ENCODE measurements at places on chromosomes 4 and X.

DNA sequence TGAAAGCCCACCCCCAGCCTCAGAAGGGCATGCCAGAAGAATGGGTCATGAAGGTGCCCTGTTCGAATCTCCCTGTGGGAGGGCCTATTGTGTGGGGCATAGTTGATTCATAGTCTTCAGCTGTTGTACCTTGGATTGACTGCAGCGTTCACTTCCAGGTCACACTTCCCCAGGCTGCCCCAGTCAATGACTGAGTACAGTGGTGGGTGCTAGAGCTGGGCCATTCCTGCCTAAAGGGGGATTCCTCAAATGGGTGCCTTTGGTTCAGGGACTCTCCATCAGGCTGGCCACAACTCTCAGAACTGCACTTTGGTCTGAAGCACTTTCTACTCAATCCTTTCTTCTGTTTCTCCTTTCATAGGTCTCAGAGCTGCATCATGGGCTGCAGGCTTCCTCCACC, 35.0 kb upstream of the RASGEF1B start:
- DNase-seq = no peak

DNA sequence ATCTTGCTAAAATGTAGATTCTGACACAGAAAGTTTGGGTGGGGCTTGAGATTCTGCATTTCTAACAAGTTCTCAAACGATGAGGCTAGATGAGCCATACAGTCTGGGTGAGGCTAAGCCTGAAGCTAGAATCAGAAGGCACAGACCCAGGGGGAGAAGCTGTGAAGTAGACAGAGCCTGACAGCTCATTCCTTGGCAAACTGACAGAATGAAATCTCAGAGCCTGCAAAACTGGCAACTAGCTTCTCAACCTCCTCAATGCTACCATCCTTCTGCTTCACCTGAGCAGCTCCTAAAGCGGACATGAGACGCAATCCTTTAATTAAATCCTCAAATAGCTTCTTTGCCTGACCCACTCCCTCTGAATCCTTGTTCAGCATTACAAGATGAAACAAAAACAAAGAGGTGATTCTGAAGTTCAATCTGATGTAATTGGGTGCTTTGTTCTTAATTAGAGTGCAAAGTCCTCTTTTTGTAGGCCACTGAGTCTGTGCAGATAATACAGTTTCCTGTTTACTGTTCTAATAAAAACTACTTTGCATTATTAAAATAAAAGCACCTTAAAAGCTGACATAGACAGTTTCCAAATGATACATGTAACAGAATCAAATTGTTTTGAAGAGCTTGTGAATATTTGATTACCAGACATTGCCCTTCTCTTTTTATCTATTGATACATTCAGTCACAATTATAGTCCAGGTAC, 71.0 kb upstream of the BMP2K start:
- peak; percentile 76 for DNase-seq

GRCh38 chr4:170526471-170526870, 436.7 kb upstream of the AADAT start:
- DNase-seq = no peak

DNA sequence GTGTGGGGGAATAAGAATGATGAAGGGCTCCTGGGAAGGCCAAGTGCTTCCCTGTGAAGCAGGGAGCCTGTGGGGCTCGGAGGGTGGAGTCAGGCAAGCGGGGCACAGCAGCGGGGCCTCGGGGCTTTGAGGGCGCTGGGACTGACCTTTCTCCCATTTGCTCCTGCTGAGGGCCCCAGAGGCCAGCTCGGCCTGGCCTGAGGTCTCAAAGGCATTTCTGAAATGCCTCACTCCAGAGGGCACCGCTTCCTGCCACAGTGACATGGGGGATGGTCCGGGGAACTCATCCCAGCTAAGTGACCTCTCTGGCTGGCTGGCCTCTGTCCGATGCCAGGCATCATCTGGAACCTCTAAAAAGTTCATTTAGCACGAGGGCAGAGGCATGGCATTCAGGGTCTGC, 98.8 kb upstream of the STX18 start:
- DNase-seq = no peak

GRCh38 chrX:152945021-152945979, 47.4 kb downstream of the ZNF185 start:
- DNase-seq = no peak

DNA sequence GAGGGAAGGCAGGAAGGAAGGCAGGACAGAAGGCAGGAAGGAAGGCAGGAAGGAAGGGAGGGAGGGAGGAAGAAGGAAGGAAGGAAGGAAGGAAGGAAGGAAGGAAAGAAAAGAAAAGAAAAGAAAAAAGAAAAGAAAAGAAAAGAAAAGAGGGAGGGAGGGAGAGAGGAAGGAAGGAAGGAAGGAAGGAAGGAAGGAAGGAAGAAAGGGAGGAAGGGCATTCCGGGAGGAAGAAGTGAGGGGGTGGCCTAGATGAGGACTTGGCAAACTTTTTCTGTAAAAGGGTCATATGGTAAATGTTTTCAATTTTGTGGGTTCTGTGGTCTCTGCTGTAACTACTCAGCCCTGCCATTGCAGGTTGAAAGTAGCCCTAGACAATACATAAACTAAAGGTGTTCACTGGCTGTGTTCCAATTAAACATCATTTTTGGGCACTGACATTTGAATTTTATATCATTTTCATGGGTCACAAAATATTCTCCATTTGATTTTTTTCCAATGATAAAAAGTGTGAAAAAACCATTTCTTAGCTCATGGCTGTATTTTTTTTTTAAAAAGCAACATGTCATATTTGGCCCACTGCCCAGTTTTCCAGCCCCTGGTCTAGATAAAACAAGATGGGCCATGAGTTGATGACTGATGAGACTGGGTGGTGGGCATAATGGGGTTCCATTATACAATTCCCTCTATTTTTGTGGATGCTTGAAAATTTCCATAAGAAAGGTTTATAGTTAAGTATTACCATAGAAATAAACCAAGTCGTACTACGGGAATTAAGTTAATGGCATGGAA, 3.1 kb downstream of the ZNF630 start:
- DNase-seq = no peak

DNA sequence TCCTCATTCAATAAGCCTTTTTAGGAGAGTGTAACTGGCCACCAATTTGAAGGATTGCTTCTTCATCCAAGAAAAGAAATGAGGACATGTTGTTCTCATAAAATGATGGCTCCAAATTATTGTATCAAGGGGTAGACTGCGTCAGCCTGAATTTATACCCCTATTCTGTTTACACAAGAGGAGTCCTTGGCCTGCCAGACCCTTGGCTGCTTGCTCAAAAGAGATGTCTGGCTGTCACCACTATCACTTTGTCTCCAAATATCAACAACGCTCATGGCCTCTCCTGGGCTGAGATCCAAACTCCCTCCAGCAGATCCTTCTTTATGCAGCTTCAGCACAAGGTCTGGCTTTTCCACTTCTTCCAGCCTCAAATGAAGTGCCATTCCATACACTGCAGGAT, 127.9 kb downstream of the OR13H1 start:
- DNase-seq = no peak

DNA sequence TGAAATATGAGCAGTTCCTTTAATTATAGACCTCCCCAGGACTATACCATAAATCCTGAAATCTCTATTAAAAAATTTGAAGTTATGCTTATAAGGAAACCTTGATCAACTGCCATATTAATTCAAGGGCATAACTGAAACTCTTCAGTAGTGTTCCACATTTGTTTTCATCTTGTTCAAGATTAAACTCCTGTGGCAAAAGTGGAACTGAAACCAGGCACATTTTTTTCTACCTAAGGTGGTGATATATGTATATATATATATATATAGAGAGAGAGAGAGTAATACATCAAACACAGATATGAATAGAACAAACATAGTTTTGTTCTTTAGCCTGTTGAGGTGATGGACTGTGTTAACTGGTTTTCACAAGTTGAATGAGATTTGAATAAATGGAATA, 287.9 kb downstream of the DACH2 start:
- no peak for DNase-seq

DNA sequence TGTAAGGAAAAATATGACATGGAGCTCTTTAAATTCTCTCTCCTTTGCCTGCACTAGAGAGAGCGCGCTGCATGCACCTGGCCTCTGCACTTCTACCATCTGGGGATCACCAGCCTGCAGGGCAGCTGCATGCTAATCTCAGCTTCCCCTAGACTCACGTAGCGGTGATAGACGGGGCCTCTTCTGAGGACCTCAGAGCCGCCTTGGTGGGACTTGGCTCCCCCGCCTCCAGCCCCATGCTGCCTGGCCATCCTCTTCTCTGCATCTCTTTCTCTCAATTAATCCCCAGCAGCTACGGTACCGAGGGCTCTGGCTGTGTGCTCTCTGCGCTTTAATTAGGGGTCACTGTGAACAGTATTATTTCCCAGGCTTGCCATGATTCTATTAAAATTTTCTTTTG, 52.8 kb upstream of the PSAPL1 start:
- no peak for DNase-seq

DNA sequence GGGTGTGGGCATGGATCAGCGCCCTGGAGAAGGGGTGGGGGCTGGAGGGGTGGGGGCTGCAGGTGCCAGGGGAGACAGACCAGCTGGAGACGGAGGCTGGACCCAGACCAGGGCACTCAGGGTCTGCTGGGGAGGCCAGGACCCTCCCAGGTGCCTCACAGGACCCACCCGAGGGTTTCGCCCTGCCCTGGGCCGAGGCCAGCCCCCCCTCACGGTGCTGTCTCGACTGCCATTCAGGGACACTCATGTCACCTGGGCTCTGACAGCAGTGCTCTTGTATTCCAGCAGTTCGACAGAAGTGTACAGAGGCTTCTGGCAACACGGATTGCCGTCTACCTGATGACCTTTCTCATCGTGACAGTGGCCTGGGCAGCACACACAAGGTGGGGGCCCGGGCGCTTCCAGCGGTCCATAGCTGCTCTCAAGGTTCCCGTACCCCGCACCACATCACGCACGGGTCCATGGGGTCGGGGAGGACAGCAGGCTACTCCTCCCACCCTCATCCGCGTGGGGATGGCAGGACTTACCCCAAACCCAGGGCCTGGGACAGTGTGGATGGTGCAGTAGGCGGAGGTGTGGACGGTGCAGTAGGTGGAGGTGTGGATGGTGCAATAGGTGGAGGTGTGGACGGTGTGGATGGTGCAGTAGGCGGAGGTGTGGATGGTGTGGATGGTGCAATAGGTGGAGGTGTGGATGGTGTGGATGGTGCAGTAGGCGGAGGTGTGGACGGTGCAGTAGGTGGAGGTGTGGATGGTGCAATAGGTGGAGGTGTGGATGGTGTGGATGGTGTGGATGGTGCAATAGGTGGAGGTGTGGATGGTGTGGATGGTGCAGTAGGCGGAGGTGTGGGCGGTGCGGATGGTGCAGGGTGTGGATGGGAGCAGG, 18.1 kb downstream of the TMEM175 start:
- no peak for DNase-seq

DNA sequence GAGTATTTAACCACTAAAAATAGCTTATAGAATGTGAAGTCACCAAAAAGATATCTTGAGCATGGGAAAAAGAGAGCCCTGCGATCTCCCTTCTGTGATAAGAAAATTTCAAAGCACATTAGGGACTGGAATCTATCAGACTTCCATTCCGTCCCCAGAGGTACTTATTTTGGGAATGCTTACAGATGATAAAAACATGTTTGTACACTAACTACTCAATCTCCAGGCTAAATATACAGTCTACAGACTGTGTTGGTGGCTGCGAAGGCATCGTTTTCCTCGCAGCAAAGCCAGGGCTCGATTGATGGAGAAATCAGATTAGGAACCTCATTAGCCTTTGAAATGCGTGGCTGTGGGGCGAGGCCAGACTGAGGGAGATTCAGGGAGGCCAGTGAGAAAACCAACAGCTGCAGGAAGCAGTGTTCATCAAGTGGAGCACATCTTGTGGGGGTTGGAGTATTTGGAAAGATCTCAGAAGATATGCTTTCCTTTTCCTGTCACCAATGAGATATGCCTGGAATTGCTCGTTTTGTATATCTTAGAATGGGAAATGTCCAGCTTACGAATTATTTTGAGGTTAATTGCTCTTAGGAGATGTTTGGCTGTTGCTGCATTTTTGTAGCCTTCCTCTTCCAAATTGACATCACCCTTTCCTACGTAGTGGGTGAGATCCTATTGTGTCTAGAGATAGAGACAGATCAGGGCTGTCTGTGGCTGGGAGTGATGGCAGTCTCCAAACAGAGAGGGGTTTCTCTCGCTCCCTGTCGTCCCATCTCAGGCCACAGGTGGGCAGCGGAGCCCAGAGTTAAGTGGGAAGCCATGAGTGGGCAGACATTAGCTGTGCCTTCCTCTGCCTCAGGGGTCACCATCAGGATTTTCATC, 224.9 kb upstream of the FAT1 start:
- DNase-seq = no peak

DNA sequence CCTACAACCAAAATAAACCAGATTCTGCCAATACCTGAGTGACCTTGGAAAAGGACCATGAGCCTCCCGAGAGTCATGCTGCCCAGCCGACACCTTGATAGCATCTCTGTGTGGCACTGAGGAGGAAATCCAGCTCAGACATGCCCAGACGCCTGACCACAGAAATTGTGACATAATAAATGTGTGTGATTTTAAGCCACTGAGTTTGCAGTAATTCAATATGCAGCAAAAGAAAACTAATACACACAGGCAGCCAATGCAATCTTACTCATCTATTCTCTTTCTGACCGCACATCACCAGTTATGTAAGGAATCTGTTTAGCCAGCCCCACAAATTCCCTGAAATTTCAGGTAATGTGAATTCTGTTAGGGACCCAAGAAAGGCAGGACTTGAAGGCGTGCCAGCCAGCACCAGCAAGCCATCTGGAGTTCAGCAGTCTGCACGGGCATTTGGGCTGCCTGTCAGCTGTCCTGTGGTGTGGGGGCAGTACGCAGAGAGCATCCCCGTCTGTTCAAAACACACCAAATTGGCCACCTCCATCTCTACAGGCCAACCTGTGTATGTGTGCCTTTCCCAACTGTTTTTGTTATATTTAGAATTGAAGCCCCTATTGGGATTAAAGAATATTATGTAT, 176.4 kb downstream of the NLGN4X start:
- DNase-seq = no peak

DNA sequence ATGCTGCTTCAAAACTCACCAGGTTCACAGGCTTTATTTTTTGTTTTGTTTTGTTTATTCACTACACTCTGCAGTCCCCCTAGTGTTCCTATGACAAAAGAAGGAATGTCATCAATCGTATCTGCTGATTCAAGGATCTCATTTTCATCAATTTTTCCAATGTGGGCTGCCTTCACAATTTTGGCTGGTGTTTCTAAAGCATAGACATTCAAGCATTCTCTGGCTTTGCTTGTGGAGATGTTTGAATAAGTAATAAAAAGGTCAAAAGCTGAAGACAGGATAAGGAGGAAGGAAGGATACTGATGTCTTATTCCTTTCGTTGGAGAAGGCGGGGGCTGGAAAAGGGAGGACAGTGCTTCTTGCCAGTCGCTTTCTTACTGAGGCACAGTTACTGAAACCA, 12.2 kb upstream of the KCNIP4 start:
- no peak for DNase-seq

GRCh38 chrX:37644381-37645305, 40.9 kb upstream of the XK start:
- no peak for DNase-seq
